ENCODE measurements at places on chromosomes 1 and 21.

GRCh38 chr1:82785268-82785790 lies 984.6 kb downstream of the ADGRL2 start:
- no peak for DNase-seq

DNA sequence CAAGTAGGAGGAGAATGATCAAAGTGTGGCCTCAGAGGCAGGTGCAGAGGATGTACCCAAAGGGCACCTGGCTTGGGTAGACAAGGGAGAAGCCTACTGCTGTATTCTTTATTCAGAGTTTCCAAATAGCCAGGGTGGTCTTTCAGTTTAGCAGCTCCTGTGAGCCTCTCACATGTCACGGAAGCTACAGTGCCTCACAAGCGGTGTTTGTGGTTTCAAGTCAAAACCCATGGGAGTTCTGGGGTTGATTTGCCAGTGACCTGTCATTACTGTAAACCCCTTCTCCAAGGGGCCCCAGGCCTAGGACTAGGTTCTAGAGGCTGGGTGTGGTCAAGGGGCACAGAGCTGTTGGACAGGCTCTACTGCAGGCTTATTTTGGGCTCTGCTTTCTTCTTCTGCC lies 10.2 kb upstream of the IL10 start:
- no peak for DNase-seq

DNA sequence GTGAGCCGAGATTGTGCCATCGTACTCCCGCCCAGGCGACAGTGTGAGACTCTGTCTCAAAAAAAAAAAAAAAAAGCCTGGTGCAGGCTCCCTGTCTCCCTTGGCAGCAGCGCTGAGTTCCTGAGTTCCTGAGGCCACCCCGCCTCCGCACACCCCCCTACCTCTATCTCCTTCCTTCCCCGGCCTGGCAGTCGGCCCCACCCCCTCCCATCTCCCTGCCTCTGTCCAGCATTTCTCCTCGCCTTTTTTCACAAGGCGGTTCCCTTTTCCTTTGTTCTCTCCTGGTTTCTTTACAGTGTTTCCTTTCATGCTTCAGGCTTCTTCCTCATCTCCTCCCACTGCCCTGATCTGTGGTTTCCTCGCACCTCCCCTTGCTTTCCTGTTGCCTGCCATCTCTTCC lies 2.7 kb downstream of the RORC start:
- DNase-seq = peak; percentile 61

GRCh38 chr1:160413716-160414115 lies 13.4 kb downstream of the VANGL2 start:
- no peak for DNase-seq

GRCh38 chr1:116006486-116006964 lies 30.2 kb downstream of the SLC22A15 start:
- no peak for DNase-seq
